Activated CD8-positive, alpha-beta memory T cell treated with anti-CD3 and anti-CD28 coated beads, Interleukin-2, amount 10 ng/mL, durations not matched to agents 7 days and 5 days (primary cell): ENCODE measurements at places on chromosomes 6 and 20. TPM values are rescaled to one million over a fixed set of nuclear protein-coding genes. Genes with fewer than 3 reads are reported as not detected.
A peak's percentile ranks its signal among the peaks of the same experiment; 100 is the strongest.

DNA sequence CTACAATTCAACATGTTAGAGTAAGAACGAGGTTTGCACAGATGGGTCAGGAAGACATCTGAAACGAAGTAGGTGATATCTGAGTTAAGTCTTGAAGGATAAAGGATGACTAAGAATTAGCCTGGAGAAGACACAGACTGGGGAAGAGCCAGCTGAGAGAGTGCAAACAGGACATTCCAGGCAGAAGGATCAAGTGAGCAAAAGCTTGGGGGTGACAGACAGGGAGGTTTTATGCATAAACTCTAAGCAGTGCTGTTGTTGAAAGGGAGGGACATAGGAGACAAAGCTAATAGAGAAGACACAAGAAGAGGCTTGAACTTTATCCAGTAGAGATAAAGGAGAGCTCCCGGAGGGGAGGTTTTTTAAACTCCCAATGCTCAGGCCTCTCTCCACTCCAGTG is 15.0 kb upstream of the ETV7 start:
- H3K4me1 ChIP-seq = no peaks in the 10 kb centered on the region
- peaks cover 1% of the 10 kb centered on the region for H3K36me3 ChIP-seq
- H3K4me3 ChIP-seq = no peak overlapping the region
- peaks cover 18% of the 10 kb centered on the region for H3K27me3 ChIP-seq
- DNase-seq = no peak
- no peak overlapping the region for H3K27ac ChIP-seq

DNA sequence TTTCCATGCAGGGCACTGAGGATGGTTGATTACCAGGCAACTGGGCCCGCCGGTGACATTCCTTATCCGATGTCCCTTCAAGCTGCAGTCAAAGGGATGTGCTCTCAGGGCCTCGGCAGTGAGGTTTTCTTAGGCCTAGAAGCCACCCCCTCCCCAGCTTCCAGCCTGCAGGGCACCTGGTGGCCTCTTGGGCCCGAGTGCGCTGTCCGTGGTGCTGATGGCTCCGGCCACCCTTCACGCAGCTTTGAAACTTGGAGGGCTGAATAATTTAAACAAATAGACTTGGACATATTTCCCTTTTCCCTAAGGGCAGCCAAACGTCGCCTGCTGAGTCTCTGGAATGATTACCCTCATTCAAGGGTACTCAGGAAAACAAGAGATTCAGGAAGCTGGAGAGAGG is 8.9 kb upstream of the MLN start:
- no peak overlapping the region for H3K4me3 ChIP-seq
- peaks cover 78% of the 10 kb centered on the region for H3K27me3 ChIP-seq
- peak; percentile 64 for DNase-seq
- H3K4me1 ChIP-seq = peaks cover 16% of the 10 kb centered on the region
- no peaks in the 10 kb centered on the region for H3K36me3 ChIP-seq
- no peak overlapping the region for H3K27ac ChIP-seq

GRCh38 chr20:34834459-34834893 is 9.0 kb upstream of the NCOA6 start:
- no peak overlapping the region for H3K27ac ChIP-seq
- no peaks in the 10 kb centered on the region for H3K36me3 ChIP-seq
- H3K4me3 ChIP-seq = no peak overlapping the region
- peaks cover 2% of the 10 kb centered on the region for H3K4me1 ChIP-seq

The TRIM31 gene
- total RNA-seq = not detected

The TFAP2D gene
- not detected for total RNA-seq

The DDO gene
- not detected for total RNA-seq
